ENCODE measurements at places on chromosomes 2 and 18.

- DNase-seq = no peak
Measured at GRCh38 chr2:145769011-145769716, 1249.2 kb upstream of the ZEB2 start.

DNA sequence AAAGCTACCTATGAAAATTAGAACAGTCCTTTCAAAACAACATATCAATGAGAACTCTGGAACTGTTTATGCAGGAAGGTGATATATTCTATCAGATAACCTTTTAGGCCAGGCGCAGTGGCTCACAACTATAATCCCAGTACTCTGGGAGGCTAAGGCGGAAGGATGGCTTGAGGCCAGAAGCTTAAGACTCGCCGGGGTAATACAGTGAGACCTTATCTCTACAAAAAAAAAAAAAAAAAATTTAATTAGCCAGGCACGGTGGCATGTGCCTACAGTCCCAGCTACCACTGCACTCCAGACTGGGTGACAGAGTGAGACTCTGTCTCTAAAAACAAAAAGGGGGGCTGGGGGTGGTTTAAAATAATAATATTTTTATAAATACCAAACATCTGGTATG lies 77.9 kb downstream of the OSBPL1A start:
- DNase-seq = no peak

DNA sequence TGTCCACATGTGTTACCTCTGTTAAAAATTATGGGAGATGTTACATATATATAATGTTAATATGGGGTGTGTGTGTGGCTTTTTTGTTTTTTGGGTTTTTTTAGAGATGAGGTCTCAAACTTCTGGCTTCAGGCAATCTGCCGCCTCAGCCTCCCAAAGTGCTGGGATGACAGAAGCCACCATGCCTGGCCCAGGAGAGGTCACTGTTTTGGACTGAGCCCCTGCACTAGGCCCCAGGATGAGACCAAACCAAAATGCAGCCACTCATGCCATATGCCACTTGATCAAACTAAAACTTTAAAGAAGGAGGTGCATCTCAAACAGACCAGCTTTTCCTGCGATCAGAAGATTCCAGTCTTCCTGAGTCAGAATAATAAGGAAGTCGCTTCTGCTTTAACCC lies 2.5 kb downstream of the ADI1 start:
- no peak for DNase-seq

DNA sequence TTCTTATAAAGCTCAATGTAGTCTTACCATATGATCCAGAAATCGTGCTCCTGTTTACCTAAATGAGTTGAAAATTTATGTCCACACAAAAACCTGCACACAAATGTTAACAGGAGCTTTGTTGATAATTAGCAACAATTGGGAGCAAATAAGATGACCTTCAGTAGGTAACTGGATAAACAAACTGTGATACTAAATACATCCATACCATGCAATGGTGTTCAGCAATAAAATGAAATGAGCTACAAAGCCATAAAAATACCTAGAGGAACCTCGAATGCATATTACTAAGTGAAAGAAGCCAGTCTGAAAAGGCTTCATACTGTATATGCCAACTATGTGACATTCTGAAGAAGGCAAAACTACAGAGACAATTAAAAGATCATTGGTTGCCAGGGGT lies 185.6 kb upstream of the HNRNPA3 start:
- DNase-seq = no peak

GRCh38 chr2:156421851-156422250 lies 14.3 kb upstream of the GPD2 start:
- DNase-seq = peak; percentile 47

DNA sequence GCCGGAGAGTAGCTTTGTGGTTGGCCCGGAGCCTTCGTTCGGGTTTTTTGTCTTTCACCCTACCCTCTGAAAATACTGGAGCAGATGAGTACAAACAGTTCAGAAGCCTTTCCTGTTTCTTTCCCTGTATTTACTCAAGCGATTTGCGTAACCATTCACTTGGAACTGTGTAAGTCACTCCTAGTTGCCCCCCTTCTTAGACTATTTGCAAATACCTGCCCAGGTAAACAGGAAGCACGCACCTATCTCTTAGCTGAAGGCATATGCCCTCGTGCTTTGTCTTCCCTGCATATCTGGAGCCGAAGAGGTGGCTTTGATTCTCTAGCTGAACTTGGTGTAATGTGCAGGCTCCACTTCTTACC lies 1.4 kb downstream of the KCNS3 start:
- DNase-seq = no peak

DNA sequence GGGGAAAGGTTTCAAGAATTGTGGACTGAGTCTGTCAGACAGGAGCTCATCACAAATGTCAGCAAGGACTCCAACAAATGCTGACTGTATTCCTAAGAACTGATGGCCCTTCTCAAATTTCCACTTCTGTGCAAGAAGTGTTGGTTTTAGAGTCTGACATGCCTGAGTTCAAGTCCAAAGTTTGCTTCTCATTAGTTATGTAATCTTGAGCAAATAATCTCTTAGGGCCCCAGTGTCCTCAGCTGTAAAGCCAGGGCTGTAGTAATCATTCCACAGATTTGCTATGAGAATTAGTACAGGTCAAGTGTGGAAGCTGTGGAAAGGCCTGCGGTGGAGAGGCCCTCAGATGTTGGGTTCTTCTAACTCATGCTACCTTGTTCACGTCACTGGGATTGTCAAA lies 23.9 kb downstream of the MEP1B start:
- DNase-seq = peak; percentile 19

- DNase-seq = no peak
Measured at GRCh38 chr2:64860276-64860885, 128.8 kb upstream of the SLC1A4 start.

- peak; percentile 42 for DNase-seq
Measured at GRCh38 chr18:49174478-49174877, 223.7 kb upstream of the SMAD7 start.

DNA sequence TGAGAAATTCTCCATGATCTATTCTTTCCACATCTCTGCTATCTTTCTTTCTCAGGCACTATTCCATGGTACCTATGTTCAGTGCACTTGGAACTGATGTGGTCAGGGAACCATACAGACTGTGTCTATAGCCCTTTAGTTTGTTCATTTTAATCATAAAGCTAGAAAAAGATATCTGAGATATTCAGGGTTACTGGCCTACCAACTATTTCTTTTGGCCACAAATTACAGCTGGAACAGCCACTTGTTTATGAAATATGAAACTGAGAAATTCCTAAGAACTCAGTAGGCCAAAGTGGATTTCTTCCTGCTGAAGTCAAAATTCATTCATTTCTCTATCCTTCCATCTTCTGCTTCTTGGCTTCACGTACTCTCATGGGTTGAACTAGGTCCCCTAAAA lies 22.8 kb upstream of the LYPD1 start:
- DNase-seq = no peak

DNA sequence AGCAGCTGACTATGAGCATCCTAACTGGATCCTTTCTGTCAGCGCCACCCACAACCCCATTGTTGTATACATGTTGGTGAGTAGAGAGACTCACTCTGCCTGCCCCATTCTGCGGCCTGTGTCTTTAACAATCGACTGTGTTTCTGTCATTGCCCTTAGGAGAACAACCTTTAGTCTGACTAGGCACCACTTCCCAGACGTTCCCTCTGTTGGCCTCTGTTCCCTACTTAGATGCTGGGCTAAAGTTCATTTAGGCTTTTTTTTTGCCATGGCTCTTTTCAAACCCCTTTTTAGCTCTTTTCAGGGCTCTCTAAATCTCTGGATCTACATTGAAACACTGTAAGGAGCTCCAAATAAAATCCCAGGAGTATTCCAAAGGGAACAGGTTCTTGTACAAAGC lies 20.5 kb upstream of the ACAA2 start:
- DNase-seq = no peak

GRCh38 chr2:43609290-43609918 lies 13.6 kb upstream of the THADA start:
- peak; percentile 49 for DNase-seq

- DNase-seq = no peak
Measured at GRCh38 chr18:24413148-24413547, 13.3 kb upstream of the IMPACT start.

DNA sequence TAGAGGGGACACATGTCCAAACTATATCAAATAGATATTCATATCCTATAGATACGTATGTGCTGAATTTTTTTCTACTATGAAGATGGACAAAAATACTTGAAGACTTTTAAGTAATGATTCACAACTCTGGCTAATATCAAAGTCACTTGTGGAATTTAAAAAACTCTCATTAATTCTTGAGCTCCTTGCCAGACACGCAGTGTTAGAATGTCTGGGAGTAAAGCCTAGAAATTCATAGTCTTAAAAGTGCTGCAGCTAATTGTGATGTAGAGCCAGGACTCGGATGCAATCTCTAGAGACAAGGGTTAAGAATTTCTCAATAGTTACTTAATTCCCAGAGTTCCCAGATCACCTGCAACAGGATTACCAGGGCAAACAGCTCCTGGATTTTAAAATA lies 107.4 kb downstream of the ARL6IP6 start:
- peak; percentile 68 for DNase-seq

DNA sequence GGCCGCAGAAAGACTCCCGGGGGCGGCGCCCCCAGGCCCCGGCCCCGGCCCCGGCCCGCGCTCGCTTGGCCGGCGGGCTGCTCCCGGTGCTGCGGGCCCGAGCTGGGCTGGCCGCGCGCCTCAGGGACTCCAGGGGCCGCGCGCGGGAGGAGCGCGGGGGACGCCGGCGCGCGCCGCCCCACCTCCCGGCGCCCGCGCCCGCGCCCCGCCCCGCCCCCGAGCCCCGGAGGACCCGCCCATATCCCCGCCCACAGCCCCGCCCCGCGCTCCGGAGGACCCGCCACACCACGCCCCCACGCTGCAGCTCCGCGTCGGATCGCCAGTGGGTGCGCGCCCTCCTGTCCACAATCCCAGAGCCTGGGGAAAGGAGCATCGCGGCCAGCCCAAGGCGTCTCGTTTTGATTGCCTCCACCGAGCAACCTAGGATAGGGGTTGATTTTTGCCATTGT lies at the start of gene PARD6G:
Gene PARD6G, minus strand, starts transcription at position 122 of the 449 bp plus-strand sequence. CDS start 166 bp downstream, outside the sequence.
- peak; percentile 0 for DNase-seq

GRCh38 chr2:2799151-2799697 lies 468.1 kb upstream of the MYT1L start:
- no peak for DNase-seq

DNA sequence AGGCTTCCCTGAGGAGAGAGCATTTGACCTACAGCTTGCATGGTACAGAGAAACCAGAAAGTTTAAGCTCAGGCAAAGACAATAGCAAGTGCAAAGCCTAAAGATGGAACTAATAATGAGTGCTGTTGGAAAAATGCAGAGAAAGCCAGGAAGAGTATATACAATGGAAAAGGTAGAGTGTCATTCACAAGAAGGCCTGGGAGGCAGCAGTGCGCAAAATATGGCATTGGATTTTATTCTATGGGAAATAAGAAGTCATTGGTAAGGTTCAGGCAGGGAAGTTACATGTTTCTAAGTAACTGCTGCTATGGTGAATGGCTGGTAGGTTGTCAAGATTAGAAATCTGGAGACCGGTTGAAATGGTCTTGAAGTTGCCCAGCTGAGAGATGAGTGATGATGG lies 2167.3 kb upstream of the CELF4 start:
- no peak for DNase-seq

DNA sequence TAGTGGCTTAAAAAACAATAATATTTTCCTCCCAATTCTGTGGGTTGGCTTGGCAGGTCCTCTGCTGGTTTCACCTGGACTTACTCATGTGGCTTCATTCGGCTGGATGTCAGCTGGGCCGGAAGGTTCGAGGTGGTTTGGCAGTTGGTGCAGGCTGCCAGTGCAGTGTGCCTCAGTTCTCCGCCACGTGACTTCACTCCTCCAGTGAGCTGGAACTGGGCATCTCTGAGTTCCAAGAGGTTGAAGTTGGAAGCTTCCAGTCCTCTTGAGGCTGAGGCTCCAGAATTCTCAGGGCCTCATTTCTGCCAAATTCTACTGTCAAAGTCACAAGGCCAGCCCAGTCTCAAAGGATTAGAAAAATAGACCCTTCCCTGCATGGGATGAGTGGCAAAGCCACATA lies 83.4 kb upstream of the B3GNT7 start:
- DNase-seq = no peak

DNA sequence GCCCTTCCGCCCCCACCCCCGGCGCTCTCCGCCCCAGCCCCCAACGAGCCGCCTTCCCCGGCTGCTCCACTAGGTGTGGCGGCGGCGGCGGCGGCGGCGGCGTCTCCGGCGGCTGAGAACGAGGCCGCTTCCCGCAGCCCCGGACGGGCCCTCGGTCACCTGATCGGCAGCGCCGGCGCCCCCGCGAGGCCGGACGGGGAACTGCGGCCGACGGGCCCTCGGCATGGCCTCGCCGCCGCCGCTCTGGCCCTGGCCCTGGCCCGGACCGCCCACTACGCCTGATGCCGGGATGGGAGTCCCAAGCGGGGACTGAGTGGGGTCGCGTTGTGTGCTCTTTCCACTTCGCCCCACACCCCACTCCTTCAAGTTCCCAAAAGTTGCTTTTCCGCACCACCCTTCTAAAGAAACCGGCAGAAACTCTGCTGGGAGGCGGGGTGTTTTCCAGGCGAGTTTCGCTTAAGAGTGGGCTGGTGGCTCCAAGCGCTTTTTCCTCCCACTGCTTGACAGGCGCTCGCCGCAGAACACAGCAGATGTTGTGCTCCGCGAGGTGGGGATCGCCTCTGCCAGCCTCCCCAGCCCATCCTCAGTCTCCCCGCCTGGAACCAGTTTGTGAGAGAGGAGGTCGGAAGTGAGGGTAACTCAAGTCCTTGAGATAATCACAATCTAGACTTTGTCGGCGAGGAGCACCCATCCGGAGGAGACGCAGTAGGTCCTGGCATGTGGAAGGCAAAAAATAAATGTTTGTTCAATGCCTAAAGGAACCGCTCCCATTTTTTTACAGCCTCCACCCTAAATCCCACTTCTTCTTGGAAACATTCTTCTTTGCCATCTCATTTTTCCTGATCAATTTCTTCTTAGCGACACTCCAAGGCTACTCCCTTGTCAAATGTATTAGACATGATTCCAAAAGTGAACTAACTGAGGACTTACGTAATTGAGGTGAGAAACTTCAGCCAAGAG lies at the start of gene NCKAP1:
Gene NCKAP1, minus strand, starts transcription at position 117 of the 960 bp plus-strand sequence. CDS start 358 bp downstream, outside the sequence.
- peak; percentile 46 for DNase-seq

DNA sequence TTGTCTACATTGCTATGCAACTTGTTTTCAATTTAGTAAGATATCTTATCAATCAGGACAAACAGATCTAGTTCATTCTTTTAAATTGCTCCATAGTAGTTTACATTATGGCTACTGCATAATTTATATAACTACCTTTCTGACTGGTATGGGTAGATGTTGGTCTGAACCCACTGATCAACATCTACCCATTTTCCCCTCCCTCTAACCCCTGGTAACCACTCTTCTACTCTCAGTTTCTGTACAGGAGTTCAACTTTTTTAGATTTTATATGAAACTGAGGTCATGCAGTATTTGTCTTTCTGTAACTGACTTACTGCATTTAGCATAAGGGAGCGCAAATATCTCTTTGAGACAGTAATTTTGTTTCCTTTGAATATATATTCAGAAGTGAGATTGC lies 73.2 kb downstream of the ITSN2 start:
- no peak for DNase-seq

DNA sequence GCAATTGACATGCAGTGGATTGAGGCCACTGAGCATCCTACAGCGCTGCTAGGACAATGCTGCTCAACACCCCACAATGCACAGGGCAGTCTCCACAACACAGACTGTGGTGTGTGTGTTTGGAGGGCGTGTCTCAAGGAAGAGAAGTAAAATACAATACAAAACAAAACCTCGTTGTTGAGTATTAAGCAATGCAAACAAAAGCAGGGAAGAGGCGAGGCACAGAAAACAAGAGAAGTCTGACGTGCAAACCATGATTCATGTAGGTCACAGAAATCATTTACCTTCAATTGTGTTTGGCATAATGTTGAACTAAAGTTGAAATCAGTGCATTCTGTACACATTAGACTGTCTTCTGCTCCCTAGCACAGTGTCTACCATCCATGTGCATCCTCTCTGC lies 260.9 kb downstream of the PHLPP1 start:
- DNase-seq = peak; percentile 70

GRCh38 chr2:127047054-127047453 lies 59.9 kb downstream of the BIN1 start:
- DNase-seq = no peak

Measured in renal cortical epithelial cell (primary cell).